ENCODE measurements at places on chromosomes 2 and 18.

- no peak for DNase-seq
Observed at GRCh38 chr2:85702800-85703199, 8.6 kb downstream of the GNLY start.

DNA sequence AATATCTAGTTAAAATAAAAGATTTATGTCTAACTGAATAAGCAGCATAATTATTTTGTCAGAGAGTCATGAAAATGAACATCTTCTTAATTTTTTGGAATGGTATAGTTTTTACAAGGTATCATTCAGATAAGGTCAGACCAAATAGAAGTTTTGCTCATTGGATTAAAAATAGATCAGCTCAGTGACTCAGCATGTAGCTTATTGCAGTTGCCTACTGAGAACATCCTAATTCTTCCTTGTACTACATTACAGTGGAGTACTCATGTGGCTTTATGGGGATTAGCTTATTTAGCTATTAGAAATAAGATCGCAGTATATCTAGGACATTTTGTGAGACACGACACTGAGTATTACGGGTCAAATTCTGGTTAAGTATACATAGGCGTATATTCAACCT is 38.2 kb upstream of the PPM1B start:
- DNase-seq: peak; percentile 11

GRCh38 chr2:215505044-215505786 is 69.3 kb upstream of the FN1 start:
- no peak for DNase-seq

- no peak for DNase-seq
Observed at GRCh38 chr18:23283916-23284430, 148.7 kb downstream of the CABLES1 start.

- no peak for DNase-seq
Observed at GRCh38 chr2:12063210-12063609, 316.8 kb downstream of the LPIN1 start.

DNA sequence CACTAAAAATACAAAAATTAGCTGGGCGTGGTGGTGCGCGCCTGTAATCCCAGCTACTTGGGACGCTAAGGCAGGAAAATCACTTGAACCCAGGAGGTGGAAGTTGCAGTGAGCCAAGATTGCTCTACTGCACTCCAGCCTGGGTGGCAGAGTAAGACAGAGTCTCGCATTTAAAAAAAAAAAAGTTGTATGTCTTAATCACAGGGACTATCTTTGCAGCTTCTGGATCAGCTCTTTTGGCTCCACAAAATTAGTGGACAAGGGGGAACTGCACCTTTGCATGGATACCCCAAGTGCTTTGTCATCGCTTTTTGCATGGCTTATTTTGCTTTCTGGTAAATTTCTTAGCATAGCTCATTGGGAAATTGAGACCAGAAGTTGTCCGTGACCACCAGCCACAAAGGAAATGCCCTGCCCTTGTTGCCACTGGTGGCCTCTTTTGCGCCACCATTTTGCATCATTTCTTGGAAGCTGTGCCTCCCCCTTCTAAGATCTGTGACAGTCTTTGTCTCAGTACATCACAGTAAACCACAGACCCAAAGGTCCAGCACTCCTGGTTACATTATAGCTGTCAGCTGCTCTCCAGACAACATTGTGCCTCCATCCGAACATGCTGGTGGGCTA is 43.9 kb upstream of the PCBP1 start:
- peak; percentile 53 for DNase-seq

DNA sequence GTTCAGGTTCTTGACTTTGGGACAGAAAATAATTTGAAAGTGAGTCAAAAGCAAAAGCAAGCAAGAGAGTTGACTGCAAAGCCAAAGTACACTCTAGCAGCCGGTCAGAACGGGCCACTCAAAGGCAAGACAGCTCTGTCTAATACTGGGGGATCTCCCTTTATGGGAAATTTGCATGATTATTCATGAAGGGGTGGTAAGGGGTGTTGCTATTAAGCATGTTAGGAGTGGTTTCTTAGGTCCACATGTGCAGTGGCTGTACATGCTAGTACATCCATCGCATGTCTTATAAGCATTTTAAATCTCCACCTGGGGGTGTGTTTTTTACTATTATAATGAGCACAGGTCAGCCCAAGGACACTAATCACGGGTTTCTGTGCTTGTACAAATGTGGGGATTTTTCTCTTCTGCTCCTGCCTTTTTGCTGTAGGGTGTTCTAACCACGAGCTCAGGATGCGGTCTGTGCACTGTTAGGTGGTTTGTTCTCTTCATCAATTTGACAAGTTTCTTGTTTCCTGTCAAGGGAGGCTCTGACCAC is 60.2 kb upstream of the SPP2 start:
- DNase-seq: no peak

DNA sequence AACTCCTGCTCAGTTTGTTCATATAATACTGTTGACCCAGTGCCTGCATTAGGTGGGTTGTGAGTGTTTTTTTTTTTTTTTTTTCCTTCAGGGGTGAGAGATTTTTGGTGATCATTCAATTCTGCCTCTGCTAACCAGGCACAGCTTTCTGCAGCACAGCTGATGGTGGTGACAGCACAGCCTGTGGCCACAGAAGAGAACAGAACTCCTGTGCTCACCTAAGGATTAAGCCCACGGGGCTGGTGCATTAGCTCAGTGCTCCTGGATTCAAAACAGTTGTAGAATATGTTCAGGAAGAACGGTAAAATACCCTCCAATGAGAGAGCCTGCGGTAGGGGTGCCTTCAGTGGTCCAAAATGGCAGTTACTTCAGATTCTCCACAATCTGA is 42.0 kb downstream of the PKP4 start:
- no peak for DNase-seq

DNA sequence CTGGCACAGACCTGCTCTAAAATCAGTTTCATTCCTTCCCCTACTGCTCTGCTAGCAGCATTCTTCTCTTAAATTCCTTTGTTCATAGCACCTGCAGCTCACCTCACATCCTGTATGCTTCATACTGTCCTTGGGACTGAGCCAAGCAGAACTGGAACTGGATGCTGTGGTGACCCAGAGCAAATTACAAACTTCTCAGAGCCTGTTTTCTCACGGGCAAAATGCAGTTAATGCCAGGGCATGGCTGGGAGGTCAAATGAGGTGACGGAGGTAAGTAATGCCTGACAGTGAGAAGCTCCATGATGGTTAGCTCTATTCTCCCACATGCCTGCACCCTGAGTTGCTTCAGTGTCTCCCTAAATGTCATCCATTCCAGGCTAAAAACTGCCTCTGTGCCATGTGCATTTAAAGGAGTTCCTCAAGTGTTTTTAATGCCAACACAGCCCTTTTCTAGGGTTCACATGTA is 29.7 kb downstream of the C2orf42 start:
- DNase-seq: no peak

GRCh38 chr2:204251158-204251997 is 293.9 kb upstream of the PARD3B start:
- DNase-seq: no peak

DNA sequence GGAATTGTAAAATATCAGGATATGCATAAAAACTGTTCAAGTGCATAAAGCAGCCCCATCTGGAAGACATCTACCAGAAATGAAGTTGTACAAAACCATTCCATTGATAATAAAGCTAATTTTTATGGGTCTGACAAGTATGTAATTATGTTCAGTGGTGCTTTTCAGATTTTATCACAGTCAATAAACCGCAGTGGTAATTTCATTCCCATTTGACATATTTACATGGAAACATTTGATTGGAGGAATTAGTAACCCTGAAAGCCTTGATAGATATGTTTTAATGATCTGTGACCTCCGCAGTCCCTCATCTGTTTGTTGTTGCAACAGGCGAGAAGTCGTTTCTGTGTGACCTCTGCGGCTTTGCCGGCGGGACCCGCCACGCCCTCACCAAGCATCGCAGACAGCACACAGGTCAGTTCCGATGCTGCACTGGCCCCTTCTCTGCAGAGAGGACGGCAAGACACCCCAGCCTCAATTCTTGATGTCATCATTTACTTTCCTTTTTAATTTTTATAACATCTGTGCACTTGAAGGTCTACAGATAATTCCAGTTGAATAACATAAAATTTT is 283.1 kb downstream of the ZNF407 start:
- DNase-seq: no peak

DNA sequence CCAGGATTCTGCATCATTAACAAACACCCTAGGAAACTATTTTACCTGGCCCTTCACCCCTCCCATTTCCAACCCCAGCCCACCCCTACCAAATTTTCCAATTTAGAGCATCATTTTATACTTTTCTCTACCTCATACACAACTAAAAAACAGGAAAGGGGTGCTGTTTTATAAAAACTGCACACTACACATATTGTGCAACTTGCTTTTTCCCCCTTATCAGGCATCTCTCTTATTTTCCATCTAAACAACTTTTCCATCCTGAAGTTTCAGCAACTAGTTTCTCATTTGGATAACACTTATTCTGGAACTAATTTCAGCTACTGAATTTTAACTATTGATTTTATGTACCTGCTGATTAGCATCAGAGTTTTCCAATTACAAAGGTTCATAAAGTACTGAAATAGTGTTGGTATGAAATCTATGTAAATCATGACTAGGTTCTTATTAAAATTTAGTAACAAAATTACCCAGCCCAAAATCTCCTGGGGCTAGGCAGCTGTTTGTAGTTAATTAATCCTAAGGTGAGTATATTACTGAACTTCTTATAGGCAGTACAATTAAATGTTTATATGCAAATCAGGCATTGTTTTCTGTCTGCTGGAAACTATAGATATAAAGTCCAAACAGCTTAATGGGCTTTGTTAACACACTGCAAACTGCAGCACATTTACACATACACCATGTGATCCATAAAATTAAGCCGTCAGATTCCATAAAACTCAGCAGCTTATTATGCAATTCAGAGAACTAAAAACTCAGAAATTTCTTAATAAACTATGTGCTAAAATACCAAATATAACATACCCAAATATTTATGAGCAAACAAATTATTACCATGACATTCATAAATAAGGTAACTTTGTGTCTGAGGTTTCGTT is 7.9 kb downstream of the SF3B1 start:
- no peak for DNase-seq

- no peak for DNase-seq
Observed at GRCh38 chr2:145724311-145724898, 1204.5 kb upstream of the ZEB2 start.
